Activated naive CD8-positive, alpha-beta T cell treated with anti-CD3 and anti-CD28 coated beads, Interleukin-2, amount 10 ng/mL, durations not matched to agents 7 days and 5 days (primary cell): ENCODE measurements at places on chromosomes 7 and 10. TPM values are rescaled to one million over a fixed set of nuclear protein-coding genes. Genes with fewer than 3 reads are reported as not detected.

GRCh38 chr7:42662862-42663261, 249.0 kb downstream of the C7orf25 start:
- no peaks in the 10 kb centered on the region for H3K36me3 ChIP-seq
- H3K4me1 ChIP-seq = no peaks in the 10 kb centered on the region
- DNase-seq = no peak
- no peak overlapping the region for H3K4me3 ChIP-seq
- no peaks in the 10 kb centered on the region for H3K27me3 ChIP-seq

- H3K27ac ChIP-seq = no peak overlapping the region
- H3K4me1 ChIP-seq = no peaks in the 10 kb centered on the region
- no peak overlapping the region for H3K4me3 ChIP-seq
- no peaks in the 10 kb centered on the region for H3K27me3 ChIP-seq
- H3K36me3 ChIP-seq = no peaks in the 10 kb centered on the region
Measured at GRCh38 chr7:46210467-46210866, 289.4 kb upstream of the IGFBP3 start.

The DPP6 gene
- not detected for total RNA-seq

- peaks cover 2% of the 10 kb centered on the region for H3K36me3 ChIP-seq
- no peak overlapping the region for H3K27ac ChIP-seq
- peaks cover 51% of the 10 kb centered on the region for H3K27me3 ChIP-seq
Measured at GRCh38 chr10:95254629-95255028, 36.2 kb downstream of the PDLIM1 start.

The DGKB gene
- total RNA-seq = not detected

DNA sequence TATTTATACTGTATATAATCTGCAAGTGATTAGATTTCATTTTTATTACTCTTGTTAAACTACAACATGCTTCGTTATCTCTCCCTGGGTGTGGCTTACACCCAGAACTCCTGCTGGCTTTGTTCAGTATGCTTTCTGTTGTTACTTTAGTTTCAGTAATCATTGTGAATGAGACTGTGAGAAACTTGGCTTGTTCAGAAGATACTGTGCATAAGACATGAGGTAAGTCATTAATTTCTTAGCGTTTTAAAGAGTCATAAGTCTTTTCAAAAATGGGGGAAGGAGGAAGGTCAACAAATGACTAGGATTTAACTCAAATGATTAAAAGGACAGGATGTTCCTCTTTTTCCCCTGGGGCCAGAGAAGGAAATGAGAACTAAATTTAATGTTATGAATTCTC, 11.6 kb upstream of the ADD3 start:
- H3K36me3 ChIP-seq = no peaks in the 10 kb centered on the region
- no peak overlapping the region for H3K4me3 ChIP-seq
- no peak for DNase-seq
- H3K27ac ChIP-seq = no peak overlapping the region

The CYP2E1 gene
- 0.65 TPM for total RNA-seq

The SKIDA1 gene
- 0.09 TPM for total RNA-seq

DNA sequence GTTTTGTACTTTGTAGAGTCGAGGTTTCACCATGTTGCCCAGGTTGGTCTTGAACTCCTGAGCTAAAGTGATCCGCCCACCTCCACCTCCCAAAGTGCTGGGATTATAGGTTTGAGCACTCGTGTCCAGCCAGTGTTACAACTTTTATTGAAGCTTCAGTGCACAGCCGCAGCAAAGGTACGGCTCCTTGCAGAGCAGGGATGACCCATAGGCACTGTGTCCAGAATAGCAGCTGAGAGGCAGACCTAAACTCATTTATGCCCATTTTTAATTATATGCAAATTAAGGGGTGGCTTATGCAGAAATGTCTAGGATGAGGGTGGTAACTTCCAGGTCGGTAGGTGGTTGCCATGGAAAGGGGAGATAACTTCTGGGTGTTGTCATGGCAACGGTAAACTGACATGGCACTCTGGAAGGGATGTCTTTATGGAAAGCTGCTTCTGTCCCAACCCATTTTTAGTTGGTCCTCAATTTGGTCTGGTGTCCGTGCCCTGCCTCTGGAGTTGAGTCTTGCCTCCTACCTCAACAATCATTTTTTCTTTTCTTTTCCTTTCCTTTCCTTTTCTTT, 22.7 kb downstream of the NYAP1 start:
- no peak overlapping the region for H3K27ac ChIP-seq
- no peak for DNase-seq
- peaks cover 1% of the 10 kb centered on the region for H3K4me1 ChIP-seq
- H3K36me3 ChIP-seq = no peaks in the 10 kb centered on the region

- peaks cover 13% of the 10 kb centered on the region for H3K4me1 ChIP-seq
- H3K27ac ChIP-seq = no peak overlapping the region
- H3K27me3 ChIP-seq = no peaks in the 10 kb centered on the region
- no peak overlapping the region for H3K4me3 ChIP-seq
Measured at GRCh38 chr10:63716016-63716580, 194.9 kb downstream of the REEP3 start.

The FAM185A gene
- total RNA-seq = 9.9 TPM

The TUBAL3 gene
- not detected for total RNA-seq

- H3K27ac ChIP-seq = peak overlapping the region; percentile 67
- H3K36me3 ChIP-seq = peaks cover 55% of the 10 kb centered on the region
- H3K27me3 ChIP-seq = no peaks in the 10 kb centered on the region
- H3K4me1 ChIP-seq = peaks cover 76% of the 10 kb centered on the region
Measured at GRCh38 chr7:2956526-2957368, 86.9 kb downstream of the CARD11 start.

- no peaks in the 10 kb centered on the region for H3K36me3 ChIP-seq
- no peak overlapping the region for H3K4me3 ChIP-seq
- no peak overlapping the region for H3K27ac ChIP-seq
- H3K4me1 ChIP-seq = no peaks in the 10 kb centered on the region
- no peak for DNase-seq
Measured at GRCh38 chr7:72476608-72477305, 64.6 kb upstream of the CALN1 start.

- H3K36me3 ChIP-seq = no peaks in the 10 kb centered on the region
- DNase-seq = no peak
- no peaks in the 10 kb centered on the region for H3K4me1 ChIP-seq
- H3K27me3 ChIP-seq = peaks cover 13% of the 10 kb centered on the region
- H3K4me3 ChIP-seq = no peak overlapping the region
- no peak overlapping the region for H3K27ac ChIP-seq
Measured at GRCh38 chr10:1378473-1378872, 322.3 kb downstream of the WDR37 start.

The IFIT2 gene
- 21.6 TPM for total RNA-seq

The ZFAND4 gene
- total RNA-seq = 22.3 TPM

DNA sequence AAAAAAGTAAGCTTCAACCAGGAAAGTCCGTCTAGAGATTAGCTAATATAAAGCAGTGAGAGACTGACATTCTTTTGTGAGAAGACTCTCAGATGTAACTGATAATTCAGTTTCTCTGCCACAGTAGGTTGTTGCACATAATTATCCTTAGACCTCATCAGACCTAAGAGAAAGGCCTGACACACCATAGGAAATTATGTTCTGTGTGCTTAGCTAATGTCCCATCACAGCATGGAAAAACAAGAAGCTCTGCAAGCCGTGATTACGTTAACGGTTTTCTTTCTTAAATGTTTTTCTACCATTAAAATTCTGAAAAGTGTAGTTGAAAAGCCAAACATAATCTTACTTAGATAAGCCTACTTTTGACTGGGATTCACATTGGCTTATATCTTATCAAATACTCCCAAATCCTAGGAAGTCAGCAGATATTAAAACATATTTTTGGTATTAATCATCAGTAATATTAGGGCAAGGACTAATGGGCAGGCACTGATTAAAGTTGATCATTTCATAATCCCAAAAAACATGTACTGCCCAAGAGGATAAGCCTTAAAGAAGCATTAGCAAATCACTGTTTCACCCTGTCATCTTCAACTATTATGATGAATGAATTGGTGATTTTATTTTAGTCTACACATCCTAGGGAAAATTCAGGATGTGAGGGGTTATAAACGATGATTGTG, 5.2 kb downstream of the CSTF2T start:
- no peak overlapping the region for H3K27ac ChIP-seq
- H3K36me3 ChIP-seq = peaks cover 34% of the 10 kb centered on the region
- no peaks in the 10 kb centered on the region for H3K27me3 ChIP-seq
- peaks cover 29% of the 10 kb centered on the region for H3K4me1 ChIP-seq
- no peak for DNase-seq

The EEPD1 gene
- 2.3 TPM for total RNA-seq

The ZNF365 gene
- 0.58 TPM for total RNA-seq

DNA sequence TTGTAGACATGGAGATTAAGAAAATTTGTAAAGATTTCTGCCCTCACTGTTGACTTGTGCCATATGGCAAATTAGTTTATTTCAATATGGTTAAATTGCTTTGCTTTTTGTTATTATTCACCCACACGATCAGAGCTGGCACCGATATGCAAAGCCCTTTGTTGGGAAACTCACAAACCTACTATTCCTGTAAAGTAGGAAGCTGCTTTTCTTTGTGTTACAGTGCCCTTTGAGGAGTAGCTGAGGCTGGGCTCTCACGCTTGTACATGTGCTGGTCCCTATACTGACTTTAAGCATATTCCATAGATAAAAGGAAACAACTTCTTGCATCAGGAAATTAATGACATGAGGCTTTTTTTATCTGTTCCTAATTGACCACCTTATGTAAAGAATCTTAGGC, 17.6 kb upstream of the AOAH start:
- peaks cover 19% of the 10 kb centered on the region for H3K4me1 ChIP-seq
- peaks cover 7% of the 10 kb centered on the region for H3K36me3 ChIP-seq
- DNase-seq = no peak
- no peak overlapping the region for H3K27ac ChIP-seq
- no peak overlapping the region for H3K4me3 ChIP-seq
- H3K27me3 ChIP-seq = no peaks in the 10 kb centered on the region

GRCh38 chr7:75559355-75559975, 67.3 kb downstream of the SPDYE5 start:
- H3K27me3 ChIP-seq = no peaks in the 10 kb centered on the region
- H3K36me3 ChIP-seq = peaks cover 9% of the 10 kb centered on the region
- H3K27ac ChIP-seq = no peak overlapping the region
- DNase-seq = no peak
- no peak overlapping the region for H3K4me3 ChIP-seq

DNA sequence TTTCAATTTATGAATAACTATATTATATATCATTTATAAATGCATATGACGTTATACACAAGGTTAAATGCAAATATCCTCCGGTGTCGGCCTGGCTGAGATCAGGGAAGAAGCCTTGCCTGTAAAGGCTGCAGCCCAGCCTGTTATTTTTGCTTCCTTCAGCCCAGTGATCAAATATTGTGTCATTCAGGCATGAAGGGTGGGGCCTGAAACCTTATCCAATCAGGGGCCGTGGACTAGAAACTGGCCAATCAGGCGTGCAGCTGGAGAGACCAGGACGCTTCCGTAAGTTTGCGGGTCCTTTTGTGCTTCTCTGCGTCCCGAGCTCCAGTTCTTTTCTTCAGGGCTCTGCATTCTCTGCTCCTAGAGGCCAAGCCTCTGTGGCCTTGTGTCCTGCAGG, at the start of gene ZNF722:
Gene ZNF722 (plus strand): TSS at position 301 of the 400 bp plus-strand sequence. CDS start 113 bp downstream, outside the sequence.
- no peak for DNase-seq
- H3K4me3 ChIP-seq = no peak within 1 kb of the TSS
- no peaks in the 10 kb centered on the region for H3K4me1 ChIP-seq
- H3K27ac ChIP-seq = no peak within 1 kb of the TSS
